NCI-H2227 treated with DMSO at 0.1 percent for 48 hours (cell line): ENCODE measurements at places on chromosomes 2 and 18.

- no peak for DNase-seq
Measured at GRCh38 chr2:46283693-46284092, 13.5 kb upstream of the EPAS1 start.

DNA sequence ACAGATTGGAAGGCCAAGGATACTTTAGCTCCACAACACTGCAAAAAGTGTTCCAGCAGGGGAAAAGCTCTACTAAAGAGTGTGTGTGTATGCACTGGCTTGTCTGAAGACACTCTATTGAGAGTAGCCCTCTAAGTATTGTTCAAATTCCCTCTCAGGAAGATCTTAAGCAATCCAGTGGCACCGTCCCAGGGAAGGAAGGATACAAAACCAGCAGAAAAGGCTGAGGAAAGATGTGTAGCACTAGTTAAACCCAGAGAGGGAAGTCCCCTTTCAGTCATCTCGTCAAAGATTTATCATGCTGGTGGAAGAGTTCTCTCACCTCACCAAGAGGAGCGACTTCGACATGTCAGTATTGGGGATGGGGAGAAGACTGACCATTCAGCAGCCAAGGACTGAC is 50.5 kb downstream of the DHRS9 start:
- no peak for DNase-seq

GRCh38 chr2:96359310-96359709 is 23.7 kb downstream of the NCAPH start:
- DNase-seq, result no peak

DNA sequence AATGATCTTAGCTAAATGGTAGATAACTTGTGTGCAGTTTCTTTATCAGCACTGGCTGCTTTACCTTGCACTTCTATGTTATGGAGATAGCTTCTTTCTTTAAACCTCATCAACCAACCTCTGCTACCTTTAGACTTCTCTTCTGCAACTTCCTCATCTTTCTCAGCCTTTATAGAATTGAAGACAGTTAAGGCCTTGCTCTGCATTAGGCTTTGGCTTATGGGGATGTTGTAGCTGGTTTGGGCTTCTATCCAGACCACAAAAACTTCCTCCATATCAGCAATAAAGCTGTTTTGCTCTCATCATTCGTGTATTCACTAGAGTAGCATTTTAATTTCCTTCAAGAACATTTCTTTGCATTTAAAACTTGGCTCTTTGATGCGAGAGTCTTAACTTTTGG is 123.7 kb downstream of the PIK3C3 start:
- DNase-seq, result no peak

- no peak for DNase-seq
Measured at GRCh38 chr2:100256416-100256815, 65.9 kb downstream of the LONRF2 start.

DNA sequence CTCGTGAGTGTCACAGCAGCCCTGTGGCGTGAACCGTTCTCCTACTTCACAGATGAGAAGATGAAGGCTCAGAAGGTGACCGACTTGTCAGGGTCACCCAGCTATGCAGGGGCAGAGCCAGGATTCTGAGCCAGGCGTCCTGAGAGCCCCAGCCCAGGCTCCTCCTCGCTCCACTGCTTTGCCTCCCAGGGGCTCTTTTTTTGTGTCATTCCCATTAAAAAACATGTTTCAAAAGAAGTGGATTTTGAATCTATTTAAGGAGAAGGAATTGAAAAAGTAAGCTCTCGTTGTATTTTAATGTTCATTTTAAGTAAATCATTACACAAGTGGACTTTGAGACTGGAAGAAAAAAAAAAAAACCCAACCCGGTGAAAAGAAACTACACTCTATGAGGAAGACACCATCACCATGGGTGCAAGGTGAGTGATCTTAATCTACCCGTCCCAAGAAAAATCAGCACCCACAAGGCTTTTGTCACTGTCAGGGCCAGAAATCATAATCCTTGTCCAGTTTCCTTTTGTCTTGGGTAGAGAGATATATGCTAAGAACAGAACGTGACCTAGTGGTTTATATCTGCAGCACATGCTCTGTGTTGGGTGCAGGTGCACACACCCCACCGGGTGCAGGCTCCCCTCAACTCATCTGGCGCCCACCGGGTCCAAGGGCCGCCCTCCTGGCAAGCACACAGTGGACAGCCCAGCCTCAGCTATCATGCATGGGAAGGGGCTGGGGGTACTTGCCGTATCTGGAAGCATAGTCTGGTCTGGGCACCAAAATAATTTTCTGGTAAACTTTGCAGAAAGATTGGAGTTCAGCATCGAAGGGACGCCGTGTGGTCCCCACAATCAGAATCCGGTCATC is 73.5 kb upstream of the ASB18 start:
- no peak for DNase-seq

DNA sequence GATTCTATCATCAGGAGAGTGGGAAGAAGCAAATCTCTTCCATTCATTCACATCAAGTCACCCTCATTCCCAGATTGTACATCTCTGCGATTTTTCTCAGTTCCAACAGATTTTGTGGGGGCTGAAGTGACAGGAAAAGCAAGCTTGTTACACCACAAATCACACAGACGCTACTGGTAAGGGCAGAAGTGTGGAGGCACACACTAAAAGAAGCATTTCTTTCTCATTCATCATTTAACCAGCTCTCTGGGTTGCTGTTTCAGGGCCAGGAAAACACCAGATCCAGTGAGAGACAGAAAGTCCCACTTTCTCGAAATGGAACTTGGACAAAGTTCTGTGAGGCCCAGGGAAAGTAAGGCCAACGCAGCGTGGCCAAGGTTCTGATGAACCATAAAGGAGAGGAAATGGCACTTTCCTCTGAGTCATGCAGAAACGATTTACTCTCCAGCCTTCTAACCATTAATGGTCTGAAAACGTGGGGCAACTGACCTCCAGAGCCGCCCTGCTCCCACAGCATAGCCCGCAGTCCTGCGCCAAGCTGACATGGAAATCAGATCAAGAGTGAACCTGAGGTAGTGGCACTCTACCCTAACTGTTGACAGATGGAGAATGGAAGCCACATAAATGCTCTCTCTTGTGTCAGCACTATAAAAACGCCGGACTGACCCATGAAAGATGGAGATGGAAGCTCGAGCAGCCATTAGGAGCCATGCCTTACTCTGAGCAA is 191.0 kb downstream of the C1D start:
- DNase-seq, result no peak

DNA sequence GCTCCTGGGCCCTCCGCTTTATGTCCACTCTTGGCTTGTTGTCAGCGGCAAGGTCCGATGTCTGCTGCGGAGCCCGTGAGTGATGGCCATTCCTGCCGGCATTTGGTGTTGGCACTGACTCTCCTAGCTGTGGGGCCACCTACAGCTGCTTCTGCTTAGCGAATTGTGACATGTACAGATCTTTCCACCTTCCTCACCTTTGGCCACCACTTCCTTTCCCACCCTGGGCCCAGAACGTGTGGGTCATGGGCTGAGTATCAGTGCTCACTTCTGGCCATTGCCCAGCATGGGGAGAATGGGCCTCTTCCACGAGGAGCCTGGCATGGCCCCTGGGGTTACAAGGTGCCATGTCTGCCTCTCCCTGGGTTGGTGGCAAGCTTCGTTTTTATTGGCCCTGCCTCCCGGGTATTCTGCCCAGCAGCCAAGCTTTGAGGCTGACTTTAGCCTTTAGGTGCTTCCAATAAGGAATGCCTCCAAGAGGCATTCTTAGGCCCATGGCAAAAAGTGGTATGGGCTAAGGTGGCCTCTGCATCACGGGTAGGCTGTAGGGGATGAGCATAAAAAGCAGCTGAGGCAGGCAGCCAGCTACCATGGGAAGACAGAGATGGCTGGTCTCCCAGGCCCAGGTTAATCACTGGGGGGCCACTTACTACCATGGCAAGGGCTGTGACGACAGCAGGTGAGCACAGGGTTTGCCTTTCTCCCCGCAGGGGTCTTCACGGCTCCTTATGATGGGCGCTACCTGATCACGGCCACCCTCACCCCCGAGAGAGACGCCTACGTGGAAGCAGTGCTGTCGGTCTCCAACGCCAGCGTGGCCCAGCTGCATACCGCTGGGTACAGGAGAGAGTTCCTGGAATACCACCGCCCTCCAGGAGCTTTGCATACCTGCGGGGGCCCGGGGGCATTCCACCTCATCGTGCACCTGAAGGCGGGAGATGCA is 65.8 kb downstream of the EMILIN2 start:
- DNase-seq, result no peak

- peak; percentile 97 for DNase-seq
Measured at GRCh38 chr18:67516539-67517443, at the start of gene DSEL. TSS of gene DSEL (minus strand) at chr18:67516720. CDS start at chr18:67514608, 2,112 bp downstream.

GRCh38 chr2:206863196-206863595 is 76.1 kb upstream of the CPO start:
- peak; percentile 59 for DNase-seq

- no peak for DNase-seq
Measured at GRCh38 chr2:45330108-45330507, 281.0 kb downstream of the SRBD1 start.

GRCh38 chr2:191758518-191759507 is 80.9 kb downstream of the NABP1 start:
- DNase-seq, result peak; percentile 28

- no peak for DNase-seq
Measured at GRCh38 chr2:230877759-230878598, 13.2 kb downstream of the ITM2C start.

DNA sequence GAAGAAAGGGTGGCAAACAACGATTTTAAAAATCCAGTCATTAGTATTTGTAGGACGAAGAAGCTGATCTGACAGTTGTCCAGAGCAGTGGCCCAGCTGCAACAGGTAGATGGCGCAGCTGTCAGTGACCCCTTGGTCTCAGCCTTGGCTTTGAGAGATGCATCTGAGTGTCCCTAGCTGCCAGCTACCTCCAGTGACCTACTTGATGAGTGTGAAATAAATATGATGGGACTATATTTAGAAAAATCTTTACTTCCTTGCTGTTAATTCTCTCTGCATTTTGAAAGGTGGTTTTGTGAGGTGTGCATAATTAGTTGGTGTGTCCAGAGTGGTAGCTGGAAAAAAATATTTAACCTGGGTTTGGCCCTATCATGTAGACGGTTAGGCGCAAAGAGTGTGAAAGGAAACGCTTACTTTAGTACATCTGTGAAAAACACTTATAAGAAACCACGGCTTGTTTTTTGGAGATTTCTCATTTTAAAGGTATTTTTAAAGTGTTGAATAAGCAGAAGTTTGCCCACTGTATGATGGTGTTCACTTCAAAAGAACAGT is 963 bp downstream of the INPP1 start:
- no peak for DNase-seq

DNA sequence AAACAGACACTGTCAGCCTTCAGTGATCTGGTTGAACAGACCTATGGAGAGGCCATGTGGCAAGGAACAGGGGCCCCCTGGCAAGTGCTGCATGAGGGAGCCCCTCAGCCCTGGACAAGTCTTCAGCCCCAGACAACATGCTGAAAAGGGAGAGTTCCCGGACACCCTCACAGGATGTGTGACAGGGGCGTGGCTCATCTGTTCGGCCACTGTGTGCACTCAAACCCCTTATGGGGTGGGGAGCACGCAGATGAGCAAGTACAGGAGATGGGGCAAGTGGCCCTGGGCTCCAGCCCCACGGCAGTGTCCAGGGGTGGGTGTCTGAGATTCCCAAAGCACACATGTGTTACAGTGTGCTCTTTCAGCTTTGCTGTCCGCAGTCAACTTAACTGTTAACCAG is 35.4 kb upstream of the MPPE1 start:
- DNase-seq, result no peak

DNA sequence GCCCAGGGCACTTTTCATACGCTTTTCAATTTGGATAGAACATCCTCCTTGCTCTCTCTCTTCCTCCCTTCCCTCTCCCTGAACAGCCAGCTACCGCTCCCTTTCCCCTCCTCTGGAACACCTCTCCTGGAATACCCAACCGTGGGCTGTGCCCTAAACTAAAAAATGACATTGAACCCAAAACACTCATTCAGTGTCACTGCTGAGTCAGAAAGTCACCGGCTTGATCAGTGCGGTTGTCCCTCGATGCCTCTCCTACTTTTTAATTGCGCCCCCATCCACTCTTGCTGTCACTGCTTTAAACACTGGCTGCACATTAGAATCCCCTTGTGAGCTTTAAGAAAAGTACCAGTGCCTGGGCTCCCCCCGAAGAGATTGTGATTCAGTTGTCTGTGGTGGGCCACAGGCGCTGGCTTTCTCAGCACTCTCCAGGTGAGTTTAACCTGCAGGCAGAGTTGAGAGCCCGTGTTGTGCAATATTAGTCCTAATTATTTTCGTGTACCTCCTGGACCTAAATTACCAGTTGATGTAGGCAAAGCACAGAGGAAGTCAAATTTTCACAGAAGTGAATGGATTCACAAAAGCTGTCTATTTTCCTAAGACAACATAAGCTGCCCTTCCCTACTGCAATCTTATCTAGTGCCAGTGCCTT is 302.0 kb downstream of the PRKCE start:
- DNase-seq, result no peak

- no peak for DNase-seq
Measured at GRCh38 chr2:239212929-239213642, 187.7 kb downstream of the HDAC4 start.

DNA sequence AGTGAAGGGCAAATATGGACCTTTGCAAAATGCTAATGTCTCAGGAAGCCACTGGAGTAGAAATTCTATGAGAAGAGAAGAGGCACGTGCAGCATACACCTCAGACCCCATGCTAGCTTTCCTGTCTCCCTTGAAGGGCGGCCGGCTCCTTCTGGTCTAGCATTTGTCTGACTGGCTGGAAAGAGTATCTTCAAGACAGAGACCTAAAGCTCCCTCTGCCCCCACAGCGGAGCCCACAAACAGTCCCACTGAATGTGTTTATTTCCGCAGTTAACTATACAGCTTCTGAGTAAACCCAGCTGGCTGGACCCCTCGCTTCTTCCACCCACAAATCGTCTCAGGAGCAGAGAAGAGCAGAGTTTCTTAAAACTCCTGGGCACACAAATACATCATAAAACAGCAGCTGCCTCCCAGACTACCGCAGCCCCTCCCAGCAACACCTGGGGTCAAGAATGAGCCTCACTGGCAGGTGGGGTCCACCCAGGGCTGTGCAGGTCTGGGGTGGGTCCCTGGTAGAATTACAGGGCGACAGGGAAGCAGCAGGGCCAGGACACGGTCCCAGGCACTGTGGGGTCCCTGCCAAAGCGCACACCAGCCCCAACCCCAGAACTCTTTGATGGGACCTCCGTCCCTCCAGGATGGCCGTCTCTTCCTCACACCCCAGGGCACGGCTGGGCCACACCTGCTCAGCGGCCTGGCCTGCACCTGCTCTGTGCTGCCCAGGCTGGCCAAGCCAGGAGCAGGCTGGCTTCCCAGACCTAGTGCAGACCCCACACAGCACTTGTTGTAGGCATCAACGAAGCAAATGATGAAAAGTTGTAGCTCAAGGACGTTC is 103.8 kb downstream of the PXDN start:
- DNase-seq, result no peak
